Lower lobe of right lung (tissue), 2 donors: ENCODE measurements at places on chromosomes 2 and 18.

DNA sequence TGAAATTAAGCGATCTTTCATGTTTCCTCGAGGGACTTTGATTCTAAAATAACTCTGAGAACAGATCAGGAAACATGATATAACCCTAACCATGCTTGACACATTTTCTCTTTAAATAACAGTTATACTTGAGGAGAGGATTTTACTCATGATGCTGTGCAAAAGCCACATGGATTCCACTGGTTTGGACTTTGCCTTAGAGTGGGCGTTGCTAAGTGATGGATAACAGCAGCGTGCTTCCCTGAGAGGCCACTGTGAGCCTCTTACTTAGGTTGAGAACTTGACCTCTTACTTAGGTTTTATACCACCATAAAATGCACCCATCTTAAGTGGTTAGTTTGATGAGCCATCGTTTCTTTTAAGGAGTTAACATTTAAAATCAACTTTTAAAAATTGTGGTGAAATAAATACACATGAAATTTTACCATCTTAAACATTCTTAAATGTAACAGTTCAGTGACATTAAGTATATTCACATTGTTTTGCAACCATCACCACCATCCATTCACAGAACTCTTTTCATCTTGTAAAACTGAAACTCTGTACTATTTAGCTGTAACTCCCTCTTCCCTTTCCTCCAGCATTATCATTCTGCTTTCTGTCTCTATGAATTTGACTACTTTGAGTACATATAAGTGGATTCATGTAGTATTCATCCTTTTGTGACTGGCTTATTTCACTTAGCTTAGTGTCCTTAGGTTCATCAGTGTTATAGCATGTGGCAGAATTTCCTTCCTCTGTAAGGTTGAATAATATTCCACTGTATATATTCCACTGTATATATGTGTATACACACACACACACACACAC, 22.6 kb downstream of the ANXA4 start:
- no peak for DNase-seq
- H3K36me3 ChIP-seq = no peaks in the 10 kb centered on the region
- no peak overlapping the region for H3K4me3 ChIP-seq
- no peaks in the 10 kb centered on the region for H3K27me3 ChIP-seq
- H3K4me1 ChIP-seq = peaks cover 59% of the 10 kb centered on the region
- no peak overlapping the region for H3K27ac ChIP-seq

GRCh38 chr2:6832596-6833299, 33.0 kb downstream of the CMPK2 start:
- no peak overlapping the region for H3K4me3 ChIP-seq
- H3K27ac ChIP-seq = peak overlapping the region; percentile 34
- no peaks in the 10 kb centered on the region for H3K27me3 ChIP-seq
- no peaks in the 10 kb centered on the region for H3K36me3 ChIP-seq

GRCh38 chr2:238527565-238527964, 100.8 kb downstream of the ASB1 start:
- H3K4me1 ChIP-seq = no peaks in the 10 kb centered on the region
- DNase-seq = no peak
- no peaks in the 10 kb centered on the region for H3K27me3 ChIP-seq
- H3K4me3 ChIP-seq = no peak overlapping the region
- no peaks in the 10 kb centered on the region for H3K36me3 ChIP-seq
- H3K27ac ChIP-seq = no peak overlapping the region

DNA sequence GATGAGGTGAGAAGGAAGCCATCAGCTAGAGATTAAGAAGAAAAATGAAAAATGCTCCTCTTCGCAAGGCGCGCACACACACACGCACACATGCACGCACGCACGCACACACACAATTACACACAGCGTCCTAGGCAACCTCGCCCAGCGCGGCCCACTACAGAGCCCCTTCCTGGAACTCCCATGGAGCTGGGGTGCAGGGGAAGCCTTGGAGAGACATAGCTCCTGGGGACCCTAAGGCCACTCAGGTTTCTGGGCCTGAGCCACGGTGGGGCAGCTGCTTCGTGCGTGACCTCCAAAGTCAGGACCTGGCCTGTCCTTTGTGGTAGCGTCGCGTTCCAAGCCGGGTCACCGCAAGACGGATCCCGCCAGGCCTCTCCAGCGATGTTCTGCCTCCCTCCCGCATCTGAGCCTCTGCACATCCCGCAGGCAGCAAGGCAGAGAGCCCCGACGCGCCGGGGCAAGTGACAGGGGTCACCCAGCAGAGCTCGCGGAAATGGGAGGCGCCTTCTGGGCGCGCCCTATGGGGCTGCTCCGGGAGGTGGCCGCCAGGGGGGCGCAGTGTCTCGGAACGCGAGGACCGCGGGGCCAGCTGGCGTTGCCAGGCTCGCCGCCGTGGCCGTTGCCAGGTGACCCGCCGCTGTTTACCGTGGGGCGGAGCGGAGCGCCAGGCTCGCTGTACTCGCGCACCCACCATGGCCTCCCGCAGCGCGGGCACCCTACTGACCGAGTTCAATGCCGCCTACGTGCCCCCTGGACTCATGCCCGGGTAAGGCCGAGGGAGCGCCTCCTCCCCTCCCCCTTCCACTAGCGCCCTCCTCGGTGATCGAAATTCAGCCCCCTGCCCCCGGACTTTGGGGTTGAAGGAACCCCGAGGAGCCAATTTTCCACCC, 79.0 kb downstream of the CIB4 start:
- peaks cover 13% of the 10 kb centered on the region for H3K4me1 ChIP-seq
- H3K27ac ChIP-seq = no peak overlapping the region
- peak overlapping the region; percentile 46 for H3K4me3 ChIP-seq
- H3K27me3 ChIP-seq = peaks cover 84% of the 10 kb centered on the region
- peak; percentile 68 for DNase-seq

GRCh38 chr2:158359846-158360245, 96.7 kb downstream of the CCDC148 start:
- DNase-seq = no peak
- no peak overlapping the region for H3K27ac ChIP-seq
- H3K27me3 ChIP-seq = no peaks in the 10 kb centered on the region
- no peak overlapping the region for H3K4me3 ChIP-seq
- no peaks in the 10 kb centered on the region for H3K36me3 ChIP-seq

GRCh38 chr2:231931481-231931915, 5.3 kb upstream of the NPPC start:
- no peak for DNase-seq
- peaks cover 8% of the 10 kb centered on the region for H3K4me1 ChIP-seq
- H3K27me3 ChIP-seq = peaks cover 33% of the 10 kb centered on the region
- no peaks in the 10 kb centered on the region for H3K36me3 ChIP-seq
- no peak overlapping the region for H3K4me3 ChIP-seq

- H3K27me3 ChIP-seq = peaks cover 22% of the 10 kb centered on the region
- no peak for DNase-seq
- no peak overlapping the region for H3K4me3 ChIP-seq
- no peak overlapping the region for H3K27ac ChIP-seq
- no peaks in the 10 kb centered on the region for H3K4me1 ChIP-seq
Observed at GRCh38 chr2:240269380-240269779, 128.9 kb upstream of the OTOS start.

DNA sequence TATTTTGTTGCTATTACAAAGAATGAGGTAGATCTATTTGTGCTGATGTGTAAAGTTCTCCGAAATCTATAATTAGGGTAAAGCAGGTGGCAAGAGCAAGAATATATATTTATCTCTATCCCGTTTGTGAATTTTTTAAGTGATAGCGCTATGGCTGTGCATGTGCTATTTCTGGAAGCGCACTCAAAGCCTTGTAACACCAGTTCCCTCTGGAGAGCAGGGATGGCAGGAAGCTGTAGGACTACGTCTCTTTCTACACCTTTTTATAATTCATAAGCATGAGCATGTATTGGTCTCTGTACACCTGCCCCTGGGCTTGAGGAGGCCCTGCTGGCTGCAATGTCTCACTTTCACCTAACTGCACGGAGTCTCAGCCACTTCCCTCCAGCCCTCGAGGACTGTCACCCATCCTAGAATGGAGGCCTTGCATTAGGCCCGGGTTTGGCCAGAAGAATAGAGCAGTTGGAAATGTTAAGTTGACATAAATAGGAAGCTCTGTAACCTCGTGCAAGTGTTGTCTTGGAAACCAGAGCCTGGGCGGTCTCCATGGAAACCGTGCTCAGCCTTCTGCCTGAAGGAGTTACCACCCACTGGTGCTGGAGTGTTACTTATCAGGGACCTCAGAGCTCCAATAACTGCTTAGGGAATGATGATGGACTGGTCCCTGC, 20.9 kb downstream of the ITM2C start:
- H3K4me3 ChIP-seq = no peak overlapping the region
- H3K27ac ChIP-seq = no peak overlapping the region
- peaks cover 4% of the 10 kb centered on the region for H3K27me3 ChIP-seq
- H3K4me1 ChIP-seq = no peaks in the 10 kb centered on the region
- H3K36me3 ChIP-seq = no peaks in the 10 kb centered on the region

GRCh38 chr2:186576614-186577013, 13.2 kb upstream of the ITGAV start:
- no peak overlapping the region for H3K4me3 ChIP-seq
- no peaks in the 10 kb centered on the region for H3K36me3 ChIP-seq
- DNase-seq = no peak

DNA sequence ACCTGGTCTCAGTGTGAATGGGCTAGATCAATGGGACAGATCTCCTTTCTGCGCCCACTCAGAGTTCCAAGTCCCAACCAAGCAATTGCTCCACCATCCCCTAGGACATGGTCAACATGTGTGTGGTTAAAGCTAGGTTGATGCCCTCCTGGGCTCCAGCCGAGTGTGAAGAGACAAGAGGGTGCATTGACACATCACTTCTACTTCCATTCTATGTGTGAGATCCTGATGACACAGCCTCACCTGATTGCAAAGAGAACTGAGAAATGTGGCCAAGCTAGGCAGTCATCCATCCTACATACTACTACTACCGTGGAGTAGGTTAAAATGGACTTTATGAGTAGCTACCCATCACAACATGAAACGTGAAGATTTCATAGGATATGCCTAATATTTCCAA, 106.8 kb downstream of the NCKAP5 start:
- H3K4me1 ChIP-seq = no peaks in the 10 kb centered on the region
- DNase-seq = no peak
- H3K4me3 ChIP-seq = no peak overlapping the region
- no peak overlapping the region for H3K27ac ChIP-seq

DNA sequence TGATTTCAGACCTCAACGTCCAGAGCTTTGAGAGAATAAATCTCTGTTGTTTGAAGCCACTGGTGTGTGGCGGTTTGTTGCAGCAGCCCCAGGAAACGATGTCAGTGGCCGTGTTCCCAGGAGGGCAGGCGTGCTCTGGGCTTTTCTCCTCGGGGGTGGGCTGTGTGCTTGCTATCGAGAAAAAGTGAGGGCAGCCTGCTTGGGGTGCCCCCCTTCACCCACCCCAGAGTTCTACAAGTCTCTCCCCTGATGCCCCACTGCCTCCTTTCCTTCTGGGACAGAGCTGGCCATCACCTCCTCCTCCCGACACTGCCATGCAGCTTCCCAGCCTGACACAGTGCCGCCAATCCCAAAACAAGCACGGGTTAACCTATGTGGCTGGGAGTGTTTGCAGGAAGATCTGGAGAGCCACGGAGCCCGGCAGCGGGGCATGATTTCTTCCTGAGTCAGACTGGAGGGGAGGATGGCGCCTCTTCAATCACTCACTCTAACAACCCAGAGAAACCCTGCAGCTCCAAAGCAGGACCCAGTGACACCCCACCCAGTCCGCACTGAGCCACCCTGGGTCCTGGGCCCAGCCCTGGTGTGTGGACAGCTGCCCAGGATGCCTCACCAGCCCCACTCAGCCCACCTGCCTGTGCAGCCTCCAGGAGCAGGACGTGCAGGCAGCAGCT, 213.7 kb upstream of the RAB6C start:
- peaks cover 6% of the 10 kb centered on the region for H3K27me3 ChIP-seq
- H3K4me1 ChIP-seq = no peaks in the 10 kb centered on the region
- no peaks in the 10 kb centered on the region for H3K36me3 ChIP-seq
- no peak for DNase-seq
- no peak overlapping the region for H3K27ac ChIP-seq
- no peak overlapping the region for H3K4me3 ChIP-seq

GRCh38 chr2:134926231-134926931, 7.8 kb downstream of the CCNT2 start:
- no peak for DNase-seq
- peaks cover 58% of the 10 kb centered on the region for H3K4me1 ChIP-seq

DNA sequence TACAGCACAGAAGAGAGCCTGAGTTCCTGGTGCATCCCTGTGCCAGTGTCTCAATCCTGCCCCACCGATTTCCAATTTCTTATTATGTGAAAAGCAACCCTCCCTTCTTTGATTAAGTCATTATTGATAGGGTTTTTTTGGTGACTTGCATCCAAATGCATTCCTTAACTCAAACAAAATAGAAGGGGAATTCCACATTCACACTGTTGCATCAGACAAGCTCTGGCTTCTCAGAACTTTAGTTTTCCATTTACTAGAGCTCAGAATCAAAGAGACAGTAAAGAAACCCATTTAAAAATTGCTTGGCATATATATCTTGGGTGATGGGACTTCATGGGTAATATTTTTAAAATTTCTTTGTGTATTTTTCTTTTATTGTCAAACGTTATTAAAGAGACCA, 13.8 kb upstream of the TMEM200C start:
- no peaks in the 10 kb centered on the region for H3K27me3 ChIP-seq
- H3K27ac ChIP-seq = no peak overlapping the region
- no peaks in the 10 kb centered on the region for H3K36me3 ChIP-seq
- H3K4me1 ChIP-seq = no peaks in the 10 kb centered on the region
- DNase-seq = no peak

DNA sequence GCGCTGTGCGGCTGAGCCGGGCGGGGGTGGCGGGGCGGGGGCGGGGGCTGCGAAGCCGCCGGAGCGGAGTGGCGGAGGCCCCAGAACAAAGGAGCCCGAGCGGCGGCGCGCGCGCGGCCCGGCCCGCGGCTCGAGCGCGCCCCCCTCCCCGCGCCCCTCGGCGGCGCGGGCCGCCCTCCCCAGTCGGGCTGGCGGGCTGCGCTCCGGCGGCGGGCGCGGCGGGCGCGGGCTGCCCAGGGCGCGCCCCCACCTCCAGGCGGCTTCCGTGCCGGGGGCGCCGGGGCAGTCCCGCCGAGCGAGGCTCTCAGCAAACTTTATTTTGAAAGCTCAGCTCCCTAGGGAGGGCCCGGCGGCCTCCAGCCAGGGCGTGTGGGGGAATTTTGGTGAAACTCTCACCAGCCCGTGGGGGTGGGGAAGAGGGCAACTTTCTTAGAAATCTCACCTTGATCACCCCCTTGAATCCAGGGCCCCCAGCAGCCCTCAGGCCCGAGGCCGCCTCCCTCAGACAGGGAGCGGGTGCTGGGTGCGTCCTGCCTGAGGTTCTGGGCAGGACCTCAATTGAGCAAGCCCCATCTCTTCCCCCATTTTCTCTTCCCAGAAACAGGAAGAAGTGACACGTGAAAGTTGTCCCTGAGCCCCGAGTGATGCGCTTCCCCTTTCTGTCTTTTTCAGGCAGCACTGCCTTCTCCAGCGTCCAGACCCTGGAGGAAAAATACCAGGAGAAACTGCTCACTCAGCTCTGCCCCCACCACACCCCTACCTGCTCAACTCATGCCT, 786 bp downstream of the TET3 start:
- H3K4me3 ChIP-seq = peak overlapping the region; percentile 68
- H3K27me3 ChIP-seq = no peaks in the 10 kb centered on the region
- peaks cover 82% of the 10 kb centered on the region for H3K4me1 ChIP-seq
- DNase-seq = peak; percentile 64
- H3K27ac ChIP-seq = peak overlapping the region; percentile 92
- no peaks in the 10 kb centered on the region for H3K36me3 ChIP-seq

GRCh38 chr2:190408538-190409271, 550 bp downstream of the MFSD6 start:
- no peaks in the 10 kb centered on the region for H3K36me3 ChIP-seq
- peak overlapping the region; percentile 73 for H3K4me3 ChIP-seq
- peak overlapping the region; percentile 92 for H3K27ac ChIP-seq
- H3K27me3 ChIP-seq = no peaks in the 10 kb centered on the region
- H3K4me1 ChIP-seq = peaks cover 31% of the 10 kb centered on the region
